ENCODE measurements at places on chromosomes 1 and 21.

GRCh38 chr1:67230539-67230938, 64.3 kb downstream of the IL23R start:
- DNase-seq = no peak

DNA sequence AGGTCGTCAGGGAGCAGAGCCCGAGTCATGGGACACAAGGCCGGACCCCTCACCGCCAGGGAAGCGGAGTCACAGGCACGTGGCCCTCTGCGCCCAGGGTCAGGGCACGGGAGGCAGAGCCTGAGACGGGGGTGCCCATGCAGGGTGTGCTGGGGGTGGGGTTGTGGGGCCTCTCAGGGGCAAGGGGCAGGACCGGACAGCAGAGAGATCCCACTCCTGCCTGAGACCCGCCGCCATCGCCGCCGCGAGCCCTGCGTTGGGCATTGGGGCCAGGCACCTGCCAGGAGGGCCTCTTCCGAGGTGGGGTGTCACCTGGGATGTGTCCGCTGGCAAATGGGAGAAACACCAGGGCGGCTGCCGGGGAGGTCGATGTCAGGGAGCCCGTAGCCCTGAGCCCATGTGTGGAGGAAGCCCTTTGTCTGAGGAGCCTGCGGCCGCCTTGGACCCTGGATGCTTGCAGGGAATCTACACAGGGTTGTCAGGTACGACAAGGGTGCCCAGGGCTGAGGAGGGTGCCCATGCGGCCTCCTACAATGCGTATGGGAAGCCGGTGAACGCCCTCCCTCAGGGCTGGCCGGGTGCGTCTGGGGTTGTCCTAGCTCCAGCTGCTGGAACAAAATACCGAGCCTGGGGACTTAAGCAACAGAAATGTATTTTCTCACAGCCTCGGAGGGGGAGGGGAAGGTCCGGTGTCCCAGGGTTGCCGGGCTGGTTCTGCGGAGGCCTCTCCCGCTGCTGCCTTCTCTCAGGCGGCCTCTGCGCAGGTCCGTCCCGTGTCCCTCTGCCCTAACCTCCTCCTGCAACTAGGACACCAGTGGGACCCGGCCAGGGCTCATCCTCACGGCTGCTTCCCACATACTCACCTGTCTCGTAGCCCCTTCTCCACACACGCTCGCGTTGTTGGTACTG, 16.4 kb upstream of the C1orf159 start:
- DNase-seq = no peak

GRCh38 chr1:200290010-200290685, 119.7 kb downstream of the ZNF281 start:
- no peak for DNase-seq

DNA sequence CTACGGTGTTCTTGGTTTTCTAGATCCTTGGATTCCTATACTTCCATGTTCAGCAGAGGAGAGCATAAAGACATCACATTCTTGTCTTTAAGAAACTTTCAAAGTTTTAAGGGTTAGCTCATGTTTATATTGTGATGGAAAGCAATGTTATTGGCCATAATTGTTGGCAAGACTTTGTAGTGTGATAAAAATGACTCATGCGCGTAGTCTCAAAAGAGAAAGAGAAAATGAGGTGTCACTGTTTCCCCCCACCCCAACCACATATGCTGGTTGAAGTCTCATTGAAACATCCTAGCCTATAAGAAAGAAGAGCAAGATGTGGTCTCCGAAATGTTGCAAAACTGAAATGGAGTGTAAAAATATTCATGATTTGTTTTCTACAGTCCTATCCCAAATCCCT, 348.8 kb downstream of the PTBP2 start:
- DNase-seq = no peak

DNA sequence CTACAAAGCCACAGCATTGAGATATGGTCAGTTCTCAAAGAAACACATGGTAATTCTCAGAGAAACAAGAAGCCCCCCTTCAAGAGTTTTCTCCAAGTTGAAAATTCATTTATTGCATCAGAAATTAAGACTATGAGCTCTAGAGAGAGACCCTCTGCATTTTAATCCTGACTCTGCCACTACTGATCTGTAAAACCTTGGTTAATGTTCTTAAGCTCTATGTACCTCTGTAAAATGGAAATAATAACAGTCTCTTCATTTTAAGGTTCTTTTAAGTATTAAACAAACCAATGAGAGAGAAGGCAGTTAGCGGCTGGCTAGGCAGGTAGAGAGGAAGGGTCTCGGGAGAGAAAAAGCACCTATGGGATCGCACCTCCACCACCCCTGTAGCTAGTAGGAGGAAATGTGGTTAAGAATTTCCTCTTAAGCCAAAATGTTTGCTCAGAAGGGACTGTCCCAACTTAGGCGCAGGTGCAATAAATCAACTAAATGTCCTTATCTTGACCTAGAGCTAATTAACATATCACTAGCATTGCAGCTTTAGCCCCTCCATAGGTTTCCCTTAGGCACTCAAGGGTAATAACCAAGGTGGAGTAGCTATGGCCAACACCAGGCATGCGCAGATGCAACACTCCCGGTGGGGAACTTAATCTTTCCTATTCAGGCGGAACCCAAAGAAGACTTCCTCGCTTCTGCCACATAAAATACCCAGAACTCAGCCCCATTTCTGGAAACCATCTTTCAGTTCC, 1685.4 kb downstream of the MRPL39 start:
- DNase-seq = no peak

DNA sequence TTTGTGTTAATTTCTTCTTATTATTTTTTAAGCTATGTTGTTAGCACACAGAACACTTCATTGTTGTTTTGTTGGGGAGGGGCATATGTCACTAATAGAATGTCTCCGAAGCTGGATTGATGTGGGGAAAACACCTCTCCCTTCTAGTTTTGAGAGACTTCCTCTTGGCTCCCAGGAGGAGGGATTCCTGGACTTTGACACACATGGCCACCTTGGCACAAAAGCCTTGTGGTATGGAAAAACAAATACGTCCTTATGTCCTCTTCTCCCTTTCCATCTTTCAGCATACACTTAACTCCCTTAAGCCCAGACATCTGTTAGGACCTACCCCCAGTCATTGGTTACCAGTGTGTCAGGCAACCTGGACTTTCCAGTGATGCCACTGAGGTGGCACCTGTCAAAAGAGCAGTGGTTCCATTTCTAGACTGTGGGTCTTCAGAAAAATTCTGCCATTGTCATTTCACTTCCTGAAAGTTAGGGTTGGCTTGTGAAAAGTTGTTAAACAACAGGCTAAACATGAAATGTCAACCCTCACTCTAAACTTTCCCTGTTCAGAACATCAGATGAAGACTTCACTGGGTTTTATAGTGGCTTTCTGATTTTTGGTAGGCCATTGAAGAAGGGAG, 12.5 kb upstream of the ABCB10 start:
- no peak for DNase-seq

DNA sequence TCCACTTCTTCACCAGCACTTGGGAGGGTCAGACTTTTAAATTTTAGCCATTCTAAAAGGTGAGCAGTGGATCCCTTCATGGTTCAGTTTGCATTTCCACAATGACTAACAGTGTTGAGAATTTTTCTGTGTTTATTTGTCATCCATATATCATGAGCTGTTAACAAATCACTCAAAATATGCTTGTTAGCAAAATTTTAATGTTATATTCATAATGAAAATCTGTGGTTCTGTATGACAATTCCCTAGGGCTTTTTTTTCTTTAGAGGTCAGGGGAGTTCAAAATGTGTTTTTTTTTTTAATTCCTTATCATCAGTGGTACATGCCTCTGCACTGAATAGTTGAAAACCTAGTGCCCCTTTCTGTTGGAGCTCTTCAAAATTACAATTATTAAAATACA, 682.2 kb upstream of the ADGRL2 start:
- DNase-seq = no peak

GRCh38 chr1:34640654-34641401, 114.0 kb upstream of the GJB5 start:
- no peak for DNase-seq

DNA sequence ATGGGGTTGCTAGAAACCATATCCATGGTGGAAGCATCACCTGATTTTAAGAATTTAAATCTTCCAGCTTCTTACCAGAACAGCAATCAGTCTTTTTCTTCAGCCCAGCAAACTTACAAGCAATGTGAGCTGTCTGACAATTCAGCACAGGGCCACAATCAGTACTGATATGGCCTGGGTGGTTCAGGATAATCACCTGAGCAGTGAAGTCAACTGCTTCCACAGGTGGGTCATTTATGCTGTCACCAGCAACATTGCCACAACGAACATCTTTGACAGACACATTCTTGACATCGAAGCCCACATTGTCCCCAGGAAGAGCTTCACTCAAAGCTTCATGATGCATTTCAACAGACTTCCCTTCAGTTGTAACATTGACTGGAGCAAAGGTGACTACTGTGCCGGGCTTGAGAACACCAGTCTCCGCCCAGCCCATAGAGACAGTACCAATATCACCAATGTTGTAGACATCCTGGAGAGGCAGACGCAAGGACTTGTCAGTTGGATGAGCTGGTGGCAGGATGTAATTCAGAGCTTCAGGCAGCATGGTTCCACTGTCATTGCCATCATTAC, 74.8 kb downstream of the SERINC2 start:
- DNase-seq = no peak

- no peak for DNase-seq
These were observed 30.4 kb upstream of the GNG12 start for GRCh38 chr1:67863637-67864036.

GRCh38 chr1:71618191-71618590, 537.4 kb upstream of the ZRANB2 start:
- no peak for DNase-seq

- no peak for DNase-seq
These were observed 58.2 kb downstream of the DNTTIP2 start for GRCh38 chr1:93820554-93821422.

DNA sequence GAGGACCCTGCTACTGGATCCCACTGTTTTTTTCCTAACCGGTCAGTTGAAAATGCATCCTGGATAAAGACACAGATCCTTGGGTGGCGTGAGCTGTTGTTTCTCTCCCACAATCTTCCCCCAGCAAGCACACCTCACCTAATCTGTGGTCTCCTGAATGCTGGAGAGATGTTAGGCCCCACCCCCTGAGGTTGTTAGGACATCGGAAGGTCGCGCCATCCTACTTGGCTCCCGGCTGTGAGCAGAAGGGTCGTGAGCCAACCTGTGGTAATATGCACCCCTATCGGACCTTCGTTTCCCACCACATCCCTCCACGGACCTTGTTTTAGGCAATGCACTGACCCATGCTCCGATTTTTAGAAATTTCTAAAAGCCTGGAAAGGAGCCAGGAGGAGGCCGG, 89.9 kb upstream of the IPO9 start:
- DNase-seq = no peak

DNA sequence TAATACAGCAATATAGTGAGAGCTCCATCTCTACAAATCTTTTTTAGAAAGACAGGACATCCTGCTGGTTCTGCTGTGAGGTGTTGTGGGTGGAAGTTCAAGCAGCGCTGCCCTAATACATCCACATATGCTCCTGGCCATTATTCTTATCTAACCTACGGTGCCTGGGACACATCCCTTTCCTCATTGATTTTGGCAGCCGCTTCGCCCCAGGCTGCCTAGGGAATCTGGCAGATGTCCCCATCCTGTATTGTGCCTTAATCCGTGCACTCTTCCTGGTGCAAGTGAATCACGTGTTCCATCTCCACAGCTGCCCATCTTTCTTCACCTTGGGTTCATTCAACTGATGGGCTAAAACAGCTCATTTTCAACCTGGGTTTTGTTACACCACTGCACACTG, 3.1 kb upstream of the UBE2G2 start:
- no peak for DNase-seq

- DNase-seq = no peak
These were observed 131.6 kb downstream of the TGFBR3 start for GRCh38 chr1:91754348-91754747.

Measured in NCI-H1048 (cell line).